Activated CD4-positive, alpha-beta T cell treated with anti-CD3 and anti-CD28 coated beads, Interleukin-2, amount 50 U/mL, for 24 hours (primary cell): ENCODE measurements at places on chromosomes 6 and 20.

DNA sequence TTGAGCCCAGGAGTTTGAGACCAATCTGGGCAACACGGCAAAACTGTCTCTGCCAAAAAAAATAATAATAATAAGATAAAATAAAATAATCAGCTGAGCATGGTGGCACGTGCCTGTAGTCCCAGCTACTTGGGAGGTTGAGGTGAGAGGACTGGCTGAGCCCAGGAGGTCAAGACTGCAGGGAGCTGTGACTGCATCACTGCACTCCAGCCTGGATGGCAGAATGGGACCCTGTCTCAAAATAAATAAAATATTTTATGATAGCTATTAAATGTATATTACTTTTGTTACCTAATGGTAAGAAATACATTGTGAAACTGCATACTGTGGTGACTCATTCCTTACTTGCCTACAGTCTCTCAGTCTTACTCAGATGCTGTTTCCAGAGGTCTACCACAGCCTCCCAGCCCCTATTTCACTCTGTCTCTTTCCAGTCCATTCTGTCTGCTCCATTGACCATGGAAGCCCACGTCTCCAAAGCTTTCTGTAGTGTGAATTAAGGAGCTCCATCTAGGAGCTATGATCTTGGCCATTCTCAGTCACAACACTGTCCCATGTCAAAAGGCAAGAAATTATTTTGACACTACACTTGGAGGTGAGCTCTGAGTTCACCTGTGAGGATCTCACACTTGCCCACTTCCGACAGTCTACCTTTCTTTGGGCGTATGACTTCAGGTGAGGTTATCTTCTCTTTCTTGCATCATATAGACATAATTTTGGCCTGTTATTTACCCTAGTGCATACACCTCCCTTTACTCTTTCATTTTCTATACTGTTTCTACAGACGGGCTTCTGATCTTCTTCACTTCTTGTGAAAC lies 22.4 kb upstream of the SNX9 start:
- peak; percentile 11 for DNase-seq

GRCh38 chr6:26025047-26025893 lies 62.0 kb upstream of the HFE start:
- no peak for DNase-seq

GRCh38 chr6:169722362-169723199 lies 1.7 kb downstream of the PHF10 start:
- DNase-seq: no peak

GRCh38 chr6:109715616-109716015 lies 24.5 kb downstream of the FIG4 start:
- DNase-seq: no peak
